Peyer's patch (tissue), 4 donors: ENCODE measurements at places on chromosomes 1 and 21.

- DNase-seq: no peak
These were observed 23.8 kb downstream of the CLIC4 start for GRCh38 chr1:24768873-24769605.

GRCh38 chr1:156356875-156357534 lies 12.0 kb upstream of the RHBG start:
- DNase-seq: peak; percentile 82

DNA sequence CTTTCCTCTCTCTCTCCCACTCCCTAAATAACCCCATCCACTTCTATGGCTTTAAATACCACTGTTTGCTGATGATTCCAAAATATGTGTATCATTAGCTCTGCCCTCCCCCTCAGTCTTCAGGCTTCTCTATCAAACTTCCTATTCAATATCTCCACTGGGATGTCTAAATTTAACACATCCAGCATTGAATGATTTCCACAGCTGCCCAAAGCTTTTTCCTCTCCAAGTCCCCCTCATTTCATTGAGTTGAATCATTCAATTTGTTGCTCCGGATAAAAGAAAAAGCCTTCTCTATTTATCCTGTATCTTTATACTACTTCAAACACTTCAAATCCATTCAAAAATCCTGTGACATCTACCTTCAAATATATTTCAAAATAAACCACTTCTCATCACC lies 225.0 kb downstream of the SEC16B start:
- DNase-seq: no peak

- no peak for DNase-seq
These were observed 110.1 kb downstream of the POU2F1 start for GRCh38 chr1:167330601-167331293.

DNA sequence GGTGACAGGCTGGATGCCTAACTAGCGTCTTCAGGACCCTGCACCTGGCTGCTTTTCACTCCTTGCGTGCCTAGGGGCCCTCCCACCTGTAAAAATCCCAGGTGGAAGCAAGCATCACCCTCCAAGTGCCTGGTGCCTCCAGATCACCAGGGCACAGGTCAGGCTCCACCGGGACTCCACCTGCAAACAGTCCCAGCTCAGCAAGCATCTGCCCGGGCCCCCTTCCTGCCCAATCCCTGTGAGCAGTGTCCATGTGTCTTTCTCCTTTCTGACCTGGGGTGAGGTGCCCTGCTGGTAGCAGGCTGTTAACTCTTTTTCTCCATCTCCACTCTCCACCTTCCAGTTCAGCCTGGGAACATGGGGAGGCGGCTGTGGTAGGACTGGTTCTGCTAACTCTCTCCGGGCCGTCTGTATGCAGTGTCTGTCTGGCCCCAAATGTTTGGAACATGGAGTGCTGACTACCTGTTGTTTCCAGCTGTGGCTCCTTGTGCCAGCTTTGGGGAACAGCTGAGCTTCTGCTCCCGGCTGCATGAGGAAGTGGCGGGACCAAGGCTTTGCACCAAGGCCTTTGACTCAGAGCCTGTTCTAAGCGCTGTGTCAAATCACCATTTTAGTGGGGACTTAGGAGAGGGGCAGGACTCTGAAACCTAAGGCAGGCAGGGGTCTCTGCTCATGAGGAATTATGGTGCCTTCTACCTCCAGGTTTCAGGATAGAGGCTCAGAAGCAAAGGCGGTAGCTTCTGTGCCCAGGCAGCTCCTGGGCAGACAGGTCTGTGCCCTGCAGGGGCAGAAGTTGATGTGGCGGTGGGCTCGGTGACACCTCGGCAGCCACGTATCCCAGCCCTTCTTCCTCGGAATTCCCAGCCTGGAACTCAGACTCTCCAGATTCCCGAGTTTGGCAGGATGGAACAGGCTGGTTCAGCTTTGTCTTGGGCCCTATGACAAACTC lies 5.5 kb downstream of the GPR137B start:
- no peak for DNase-seq

GRCh38 chr21:17351766-17352165 lies 161.1 kb upstream of the CXADR start:
- DNase-seq: no peak

DNA sequence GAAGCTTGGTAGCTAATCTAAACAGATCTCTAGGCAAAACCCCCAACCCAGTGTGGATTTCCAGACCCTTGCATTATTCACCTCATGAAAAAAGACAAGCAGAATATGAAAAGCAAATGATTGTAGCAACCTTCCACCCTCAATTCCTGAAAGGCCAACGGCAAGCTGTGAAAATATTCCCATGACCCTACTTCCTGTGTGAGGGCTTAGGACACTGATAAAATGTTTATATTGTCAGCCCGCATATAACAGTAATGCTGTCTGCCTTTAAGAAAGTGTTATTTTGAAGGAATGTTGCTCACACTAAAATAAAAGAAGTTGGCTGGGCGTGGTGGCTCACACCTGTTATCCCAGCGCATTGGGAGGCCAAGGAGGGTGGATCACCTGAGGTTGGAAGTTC lies 233.5 kb upstream of the NRIP1 start:
- DNase-seq: no peak

GRCh38 chr1:26890467-26890796 lies 349 bp upstream of the GPN2 start:
- no peak for DNase-seq

- DNase-seq: no peak
These were observed 58.5 kb upstream of the FGGY start for GRCh38 chr1:59238333-59238934.

DNA sequence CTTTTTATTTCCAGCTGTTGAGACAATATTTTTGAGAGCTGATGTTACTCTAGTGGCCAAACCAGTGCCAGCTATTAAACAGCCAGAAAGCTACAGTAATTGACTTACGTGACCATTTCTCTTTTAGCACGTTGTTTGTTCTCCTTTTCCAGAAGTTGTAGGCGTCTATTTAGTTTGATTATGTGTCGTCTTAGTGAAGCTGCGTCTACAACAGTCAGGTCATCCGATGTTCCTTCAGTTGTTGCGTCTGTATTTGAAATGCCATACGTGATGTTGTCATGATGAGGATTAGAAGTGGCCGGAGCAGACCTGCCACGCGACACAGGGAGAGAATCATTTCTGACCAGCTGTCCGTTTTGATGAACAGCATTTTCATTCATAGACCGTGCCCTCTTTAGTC lies 38.2 kb downstream of the TMEM51 start:
- DNase-seq: no peak

GRCh38 chr1:10908266-10908665 lies 104.2 kb upstream of the TARDBP start:
- DNase-seq: no peak

GRCh38 chr1:8858112-8858668 lies 20.3 kb downstream of the ENO1 start:
- DNase-seq: no peak

DNA sequence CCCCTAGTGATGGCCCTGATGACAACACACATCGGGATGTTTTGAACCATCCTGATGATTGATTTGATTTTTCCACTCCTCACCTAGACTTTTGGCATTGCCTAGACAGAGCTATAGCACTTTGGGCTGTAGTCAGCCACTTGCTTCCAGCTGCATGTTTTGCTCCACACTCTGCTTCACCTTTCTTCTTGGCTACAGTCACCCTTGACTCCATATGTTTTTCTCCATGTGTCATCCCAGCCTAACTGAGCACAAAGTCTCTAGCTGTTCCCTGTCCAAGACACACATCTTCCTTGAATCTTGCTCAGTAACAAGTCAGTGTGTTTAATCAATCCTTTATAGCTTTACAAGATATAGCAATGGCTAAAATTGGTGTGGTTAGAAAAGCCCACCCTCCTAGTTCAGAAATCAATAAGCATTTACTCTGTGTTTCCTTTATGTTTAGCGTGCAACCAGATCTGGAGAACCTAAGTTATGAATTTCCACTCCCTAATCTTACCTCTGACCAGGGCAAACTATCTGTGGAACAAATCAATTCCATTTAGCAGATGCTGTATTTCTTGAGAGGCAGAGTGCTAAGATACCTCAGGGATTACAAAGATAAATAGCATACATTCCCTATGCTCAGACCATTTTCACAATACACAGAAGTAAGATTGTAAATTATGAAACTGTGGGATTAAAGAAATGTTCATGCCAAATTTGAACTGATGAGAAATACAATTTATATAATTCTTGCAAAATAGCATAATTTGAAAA lies 98.4 kb upstream of the LYPLAL1 start:
- no peak for DNase-seq

DNA sequence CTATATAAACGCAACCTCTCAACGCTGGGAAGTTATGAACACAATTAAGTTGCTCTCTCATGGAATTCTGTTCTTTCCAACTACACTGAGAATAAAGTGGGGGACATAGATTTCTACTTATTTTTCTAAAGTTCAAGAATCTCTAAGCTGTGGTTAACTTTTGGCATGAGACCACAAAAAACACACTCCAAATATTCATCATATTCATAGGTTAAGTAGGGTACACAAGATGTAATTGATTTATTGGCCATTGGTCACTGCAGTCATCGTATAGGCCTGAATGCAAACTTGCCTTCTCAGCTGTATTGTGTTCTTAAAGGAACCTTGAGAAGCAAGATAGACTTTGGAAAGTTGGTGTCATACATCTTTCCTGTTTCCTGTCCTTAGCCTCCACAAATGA lies 40.3 kb downstream of the PRRX1 start:
- DNase-seq: no peak

DNA sequence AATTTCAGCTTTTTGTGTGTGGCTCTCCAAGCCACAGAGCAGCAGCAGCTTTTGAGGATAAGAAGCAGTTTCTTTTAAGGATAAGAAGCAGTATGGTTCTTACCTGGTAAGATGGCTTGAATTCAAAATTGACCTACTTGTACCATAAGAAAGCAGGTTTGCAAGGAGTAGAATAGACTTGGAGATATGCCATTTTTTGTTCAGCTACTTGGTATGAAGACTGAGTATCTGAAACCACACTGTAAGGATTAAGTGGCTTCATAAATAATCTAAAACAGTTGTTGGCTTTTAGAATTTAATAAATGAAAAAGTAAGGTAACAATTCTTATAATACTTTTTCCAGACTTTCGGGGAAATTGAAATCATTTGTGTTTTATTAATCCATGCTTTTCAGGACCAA lies 74.2 kb downstream of the ATF6 start:
- no peak for DNase-seq

- no peak for DNase-seq
These were observed 48.5 kb downstream of the NR5A2 start for GRCh38 chr1:200075938-200076546.
